GM12892 (cell line): ENCODE measurements at places on chromosomes 2 and 18.

DNA sequence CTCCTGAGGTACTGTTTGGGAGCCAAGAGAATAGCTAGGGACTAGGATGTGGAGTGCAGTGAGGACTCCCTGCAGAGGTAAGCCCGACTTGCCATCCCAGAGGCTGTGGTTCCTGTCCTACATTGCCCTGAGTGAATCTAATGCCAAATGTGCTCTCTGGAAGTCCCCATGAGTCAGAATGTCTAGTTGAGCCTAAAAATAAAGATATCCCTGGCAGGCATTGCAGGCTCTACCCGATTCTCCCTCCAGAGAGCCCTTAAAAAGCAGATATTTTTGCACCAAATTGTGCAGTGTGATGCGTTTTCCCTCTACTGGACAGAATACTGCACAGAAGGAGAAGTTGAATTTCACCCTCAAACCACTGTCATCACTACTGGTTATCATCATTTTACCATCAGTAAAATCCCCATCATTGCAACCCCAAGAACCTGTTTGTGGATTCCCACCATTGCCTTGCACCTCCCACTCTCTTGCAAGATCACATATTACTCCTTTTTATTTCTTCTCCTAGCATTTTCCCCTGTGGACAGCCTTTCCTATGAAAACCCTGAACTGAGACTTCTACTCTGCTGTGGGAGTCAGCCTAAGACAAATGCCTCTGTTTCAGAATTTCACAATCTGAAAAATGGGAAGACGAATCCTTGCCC lies 98.0 kb downstream of the MARCHF4 start:
- DNase-seq = no peak

GRCh38 chr2:170446078-170446477 lies 268.1 kb downstream of the MYO3B start:
- DNase-seq = no peak

DNA sequence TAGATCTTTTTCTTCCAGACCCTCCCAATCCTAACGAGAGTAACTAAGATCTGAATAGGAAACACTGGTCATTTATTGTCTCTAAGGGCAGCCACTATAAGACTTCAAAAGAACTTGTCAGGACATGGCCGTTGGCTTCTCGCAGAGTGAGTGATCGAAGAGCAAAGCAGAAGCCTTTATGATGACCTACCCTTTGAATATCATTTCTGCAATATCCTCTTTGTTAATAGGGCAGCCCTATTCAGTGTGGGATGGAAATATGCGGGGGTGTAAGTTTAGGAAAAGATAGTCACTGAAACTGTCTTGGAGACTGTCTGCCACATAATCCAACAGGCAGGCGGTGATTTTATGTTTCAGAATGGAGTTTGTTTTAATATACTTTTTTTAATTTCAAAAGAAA lies 70.9 kb downstream of the FBXO36 start:
- no peak for DNase-seq

GRCh38 chr2:86441882-86442641 lies 891 bp downstream of the KDM3A start:
- peak; percentile 18 for DNase-seq

DNA sequence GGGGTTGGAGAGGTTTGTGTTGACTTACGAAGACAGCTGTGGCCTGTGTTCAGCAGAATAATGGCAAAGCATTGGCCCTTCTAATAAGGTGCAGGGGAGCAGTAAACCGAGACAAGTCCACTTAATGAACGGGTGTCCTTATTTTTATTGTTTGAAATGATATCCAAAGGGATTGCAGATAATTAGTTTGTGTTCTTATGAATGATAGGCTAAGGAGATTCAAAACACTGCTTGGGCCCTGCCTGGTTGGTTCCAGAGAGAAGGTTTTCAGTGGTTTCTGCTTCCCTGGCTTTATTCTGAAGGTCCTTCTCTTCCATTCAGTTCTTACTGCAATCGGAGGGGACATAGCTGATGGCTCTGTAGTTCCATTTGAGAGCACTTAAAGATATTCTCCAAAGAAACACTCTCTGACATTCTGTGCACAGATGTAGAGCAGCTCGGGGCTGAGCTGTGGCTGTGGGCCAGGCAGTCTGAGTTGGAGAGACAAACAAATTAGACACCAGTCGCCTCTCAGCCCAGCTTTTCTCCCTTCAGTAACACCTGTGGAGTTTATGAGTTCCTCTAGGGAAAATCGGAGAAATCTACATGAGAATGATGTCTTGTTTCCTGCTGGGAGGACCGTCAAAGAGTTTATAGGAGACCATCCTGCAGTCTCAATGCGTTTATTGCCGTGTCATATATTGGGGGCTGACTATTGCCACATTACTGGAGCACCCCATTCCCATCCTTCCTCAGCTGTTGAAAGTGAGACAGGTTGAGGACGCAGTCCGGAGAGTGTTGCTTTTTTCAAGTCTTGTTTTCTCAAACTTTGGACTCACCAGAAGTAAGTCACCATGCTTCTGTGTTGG lies 6.5 kb downstream of the GREB1 start:
- no peak for DNase-seq

DNA sequence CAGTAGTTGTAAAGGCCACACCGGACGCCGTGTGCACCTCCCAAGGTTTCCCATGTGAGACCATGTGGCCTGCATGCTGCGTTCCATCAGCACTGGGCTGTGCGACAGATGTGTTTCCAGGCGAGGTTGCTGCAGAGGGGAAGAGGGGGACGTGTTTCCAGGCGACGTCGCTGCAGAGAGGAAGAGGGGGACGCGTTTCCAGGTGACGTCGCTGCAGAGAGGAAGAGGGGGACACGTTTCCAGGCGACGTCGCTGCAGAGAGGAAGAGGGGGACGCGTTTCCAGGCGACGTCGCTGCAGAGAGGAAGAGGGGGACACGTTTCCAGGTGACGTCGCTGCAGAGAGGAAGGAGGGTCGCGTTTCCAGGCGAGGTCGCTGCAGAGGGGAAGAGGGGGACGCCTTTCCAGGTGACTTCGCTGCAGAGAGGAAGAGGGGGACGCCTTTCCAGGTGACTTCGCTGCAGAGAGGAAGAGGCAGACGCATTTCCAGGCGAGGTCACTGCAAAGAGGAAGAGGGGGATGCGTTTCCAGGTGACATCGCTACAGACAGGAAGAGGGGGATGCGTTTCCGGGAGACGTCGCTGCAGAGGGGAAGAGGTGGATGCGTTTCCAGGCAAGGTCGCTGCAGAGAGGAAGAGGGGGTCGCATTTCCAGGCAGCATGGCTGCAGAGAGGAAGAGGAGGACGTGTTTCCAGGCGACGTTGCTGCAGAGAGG lies 24.5 kb downstream of the NFATC1 start:
- no peak for DNase-seq

DNA sequence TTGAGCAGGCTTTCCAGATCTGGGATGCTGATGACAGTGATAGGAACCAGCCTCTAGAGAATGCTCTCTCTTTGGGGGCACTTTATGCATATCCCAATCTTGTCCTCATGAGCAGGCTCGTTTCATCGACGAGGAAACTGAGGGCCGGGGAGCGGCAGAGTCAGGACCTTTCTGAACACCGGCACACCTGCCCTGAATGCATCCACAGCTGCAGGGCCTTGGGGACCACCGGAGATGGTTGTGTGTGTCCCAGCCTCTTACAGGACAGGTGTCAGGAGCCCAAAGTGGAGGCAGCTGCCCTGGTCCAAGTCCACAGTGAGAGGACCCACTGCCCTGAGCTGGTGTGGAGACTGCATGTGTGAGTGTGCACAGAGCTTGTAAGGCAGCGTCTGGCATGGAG lies 47.6 kb upstream of the FAHD2A start:
- DNase-seq = no peak

DNA sequence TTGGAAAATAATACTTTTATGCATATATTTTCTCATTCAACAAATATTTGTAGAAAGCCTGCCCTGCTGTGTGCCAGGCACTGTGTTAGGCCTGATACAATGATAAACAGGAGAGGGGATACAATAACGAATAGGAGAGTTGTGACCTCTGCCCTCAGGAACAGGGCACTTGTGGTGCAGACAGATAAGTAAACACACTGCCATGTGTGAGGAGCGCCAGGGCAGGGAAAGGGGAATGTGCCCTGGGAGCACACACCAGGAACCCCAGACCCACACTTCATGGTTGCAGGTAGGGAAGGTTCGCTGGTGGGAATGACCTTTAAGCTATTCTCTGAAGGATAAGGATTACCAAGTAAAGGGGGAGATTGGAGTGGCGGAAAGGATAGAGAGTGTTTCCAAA lies 42.2 kb upstream of the DSC1 start:
- DNase-seq = no peak

DNA sequence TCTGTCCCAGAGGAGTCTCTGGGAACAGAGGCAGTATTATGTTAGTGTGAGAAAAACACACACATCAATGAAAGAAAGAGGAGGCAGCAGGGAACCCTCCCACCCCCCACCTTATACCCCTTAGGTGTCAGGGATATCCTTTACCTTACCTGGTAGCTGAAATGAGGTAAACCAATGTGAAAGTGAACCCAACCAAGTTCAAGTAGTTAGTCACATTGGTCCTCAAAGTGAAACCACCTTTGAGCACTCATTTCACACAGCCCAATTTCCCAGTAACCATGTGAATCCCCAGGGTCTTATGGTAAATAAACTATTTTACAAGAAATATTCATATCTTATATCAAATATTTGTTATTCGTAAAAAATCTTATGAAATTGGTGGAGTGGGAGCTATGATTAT lies 377.8 kb downstream of the LRATD1 start:
- no peak for DNase-seq

DNA sequence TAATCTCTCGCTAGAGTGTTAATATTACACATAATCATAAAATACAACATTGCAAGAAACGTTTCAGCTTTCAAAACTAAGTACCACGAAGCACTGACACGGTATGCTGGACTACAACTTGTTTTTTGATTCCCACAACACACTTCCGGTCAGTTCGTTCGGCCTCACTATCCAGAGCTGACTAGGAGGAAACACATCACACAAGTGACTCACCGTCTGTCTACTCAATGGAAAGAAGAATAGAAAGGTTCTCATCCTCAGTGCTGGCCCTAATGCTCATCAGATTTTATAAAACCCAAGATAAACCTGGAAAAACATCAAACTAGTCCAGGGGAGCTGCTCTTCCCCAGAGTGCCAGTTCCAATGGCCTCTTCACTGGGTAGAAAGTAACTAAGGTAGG lies 42.9 kb downstream of the ZNF385B start:
- no peak for DNase-seq

DNA sequence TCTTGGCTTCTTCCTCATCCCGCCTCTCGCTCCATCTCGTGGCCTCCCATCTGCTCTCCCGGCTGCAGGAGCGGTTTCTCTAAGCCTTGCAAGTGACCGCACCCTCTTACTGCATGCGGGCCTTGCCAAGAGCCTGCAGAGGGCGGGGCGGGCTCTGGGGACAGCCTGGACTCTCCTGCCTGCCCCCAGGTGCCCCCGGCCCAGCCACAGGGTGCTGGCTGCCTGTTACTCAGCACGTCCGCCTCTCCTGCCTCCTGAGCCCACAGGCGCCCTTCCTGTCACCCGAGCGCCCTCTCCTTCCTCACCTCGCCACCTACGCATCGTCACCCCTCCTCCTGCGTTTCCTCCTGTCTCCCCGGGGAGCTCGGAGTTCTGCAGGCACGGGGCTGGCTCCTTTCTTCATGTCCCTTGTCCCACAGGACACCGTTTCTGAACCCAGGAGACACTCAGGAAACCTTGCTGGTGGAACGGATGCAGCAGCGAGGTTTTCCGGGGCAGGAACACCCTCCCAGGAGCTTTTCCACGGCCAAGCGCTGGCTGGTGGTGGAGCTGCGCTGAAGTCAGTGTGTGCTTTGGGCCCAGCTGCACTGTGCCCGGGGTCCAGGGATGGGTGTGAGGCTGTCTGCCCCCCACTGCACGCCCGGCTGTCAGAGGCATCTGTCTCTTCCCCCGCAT lies 28.5 kb downstream of the HPCAL1 start:
- DNase-seq = peak; percentile 56

DNA sequence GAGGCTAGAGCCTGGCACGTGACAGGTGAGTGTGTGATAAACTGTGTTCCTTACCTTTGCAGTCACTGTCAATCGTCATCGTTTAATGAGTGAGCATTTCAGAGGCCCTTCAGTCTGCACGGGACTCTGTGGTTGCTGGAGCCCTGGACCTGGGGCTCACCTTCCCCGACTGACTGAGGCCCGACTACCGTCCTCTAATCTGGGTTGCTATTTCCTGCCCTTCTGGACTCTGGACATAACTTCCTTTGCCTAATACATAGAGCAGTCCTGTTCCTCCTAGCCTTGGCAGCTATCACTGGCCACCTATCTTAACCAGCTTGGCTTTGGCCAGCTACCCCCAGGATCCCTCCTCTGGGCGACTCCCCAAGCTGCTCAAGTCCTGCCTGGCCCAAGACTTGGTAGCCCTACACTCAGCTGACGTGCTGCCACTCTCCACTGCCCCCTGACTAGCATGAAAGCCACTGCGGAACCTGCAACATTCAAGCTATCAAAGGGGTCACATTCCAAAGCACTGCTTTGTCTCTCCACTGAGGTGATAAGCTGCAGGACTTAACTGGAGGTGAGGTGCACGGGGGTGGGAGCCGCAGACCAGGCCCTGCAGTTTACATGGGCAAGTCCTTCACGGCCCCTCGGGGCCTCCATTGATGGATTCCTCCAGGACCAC lies 11.1 kb upstream of the RAB17 start:
- DNase-seq = no peak

DNA sequence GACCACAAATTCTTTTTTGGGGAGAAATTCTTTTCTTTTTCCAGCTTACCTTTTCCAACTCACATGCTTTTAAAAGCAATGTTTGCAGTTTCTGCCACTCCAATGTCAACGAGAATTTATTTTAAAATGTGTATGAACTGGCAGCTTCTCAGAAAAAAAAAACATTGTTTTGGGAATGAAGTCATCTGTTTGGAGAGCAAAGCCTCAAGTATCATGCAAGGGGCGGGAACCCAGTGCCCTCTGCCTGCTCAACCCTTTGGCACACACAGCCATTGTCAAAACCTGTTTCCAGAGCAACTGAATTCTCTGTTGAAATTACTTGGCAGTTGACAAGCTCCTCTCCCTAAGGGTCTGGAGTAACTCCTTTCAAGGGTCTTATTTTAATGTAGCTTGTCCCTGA lies 128.5 kb downstream of the QPCT start:
- DNase-seq = no peak
